CD4-positive, alpha-beta T cell treated with Interleukin-17A for 1 hour (primary cell): ENCODE measurements at places on chromosomes 12 and 14.
A peak's percentile ranks its signal among the peaks of the same experiment; 100 is the strongest.

- DNase-seq, result no peak
Observed at GRCh38 chr14:42090122-42090521, 483.4 kb downstream of the LRFN5 start.

DNA sequence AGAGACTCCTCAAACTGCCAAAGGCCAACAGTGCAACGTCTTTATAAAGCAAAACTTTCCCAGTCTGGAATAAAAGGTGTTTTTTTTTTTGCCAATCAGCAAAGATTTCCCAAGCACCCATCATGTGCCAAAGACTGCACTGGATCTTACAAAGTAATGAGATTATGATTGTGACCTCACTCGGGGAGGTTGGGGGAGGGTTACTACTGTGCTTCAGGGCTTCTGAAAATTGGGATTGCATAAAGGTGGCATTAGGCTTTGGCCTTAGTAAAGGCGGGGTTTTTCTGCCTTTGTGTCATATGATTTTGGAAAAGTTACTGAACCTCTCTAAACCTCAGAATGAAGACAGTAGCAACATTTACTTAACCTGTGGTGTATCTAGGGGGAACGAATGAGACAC lies 233.8 kb downstream of the DACT1 start:
- DNase-seq, result no peak

DNA sequence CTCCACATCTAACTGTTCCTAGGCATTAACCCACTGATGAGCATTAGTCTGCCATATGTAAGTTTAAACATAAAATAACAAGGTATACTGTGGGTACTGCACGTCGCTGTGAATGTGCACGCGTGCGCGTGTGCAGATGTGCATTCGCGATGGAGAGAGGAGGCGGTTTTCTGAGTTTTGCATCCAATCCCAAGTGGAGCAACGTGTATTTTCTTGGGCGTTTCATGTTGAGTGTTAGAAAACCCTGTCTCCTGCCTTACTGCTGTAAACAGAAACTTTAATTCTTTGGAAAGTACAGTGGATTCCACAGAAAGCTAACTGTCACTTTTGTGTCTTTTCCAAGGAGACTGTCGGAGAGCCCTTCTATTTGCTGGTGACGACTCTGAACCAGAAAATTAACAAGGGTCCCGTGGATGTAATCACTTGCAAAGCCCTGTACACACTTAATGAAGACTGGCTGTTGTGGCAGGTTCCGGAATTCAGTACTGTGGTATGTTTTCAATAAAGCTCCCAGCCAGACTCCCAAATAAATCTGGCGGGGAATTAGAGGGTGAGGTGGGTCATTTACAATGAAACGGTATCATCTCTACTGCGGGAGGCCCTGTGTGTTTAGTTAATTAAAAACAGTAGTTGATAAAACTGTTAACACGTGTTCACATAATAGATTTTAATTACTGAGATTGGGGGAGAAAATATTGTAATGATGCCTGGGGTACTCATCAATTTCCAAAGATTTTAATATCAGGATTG lies 116.5 kb downstream of the PLXNC1 start:
- DNase-seq, result no peak

- no peak for DNase-seq
Observed at GRCh38 chr14:65193916-65194590, 91.7 kb upstream of the MAX start.

GRCh38 chr12:92186038-92186470 lies 40.4 kb upstream of the BTG1 start:
- peak; percentile 53 for DNase-seq

GRCh38 chr14:36827861-36828260 lies 166.2 kb downstream of the PAX9 start:
- no peak for DNase-seq

DNA sequence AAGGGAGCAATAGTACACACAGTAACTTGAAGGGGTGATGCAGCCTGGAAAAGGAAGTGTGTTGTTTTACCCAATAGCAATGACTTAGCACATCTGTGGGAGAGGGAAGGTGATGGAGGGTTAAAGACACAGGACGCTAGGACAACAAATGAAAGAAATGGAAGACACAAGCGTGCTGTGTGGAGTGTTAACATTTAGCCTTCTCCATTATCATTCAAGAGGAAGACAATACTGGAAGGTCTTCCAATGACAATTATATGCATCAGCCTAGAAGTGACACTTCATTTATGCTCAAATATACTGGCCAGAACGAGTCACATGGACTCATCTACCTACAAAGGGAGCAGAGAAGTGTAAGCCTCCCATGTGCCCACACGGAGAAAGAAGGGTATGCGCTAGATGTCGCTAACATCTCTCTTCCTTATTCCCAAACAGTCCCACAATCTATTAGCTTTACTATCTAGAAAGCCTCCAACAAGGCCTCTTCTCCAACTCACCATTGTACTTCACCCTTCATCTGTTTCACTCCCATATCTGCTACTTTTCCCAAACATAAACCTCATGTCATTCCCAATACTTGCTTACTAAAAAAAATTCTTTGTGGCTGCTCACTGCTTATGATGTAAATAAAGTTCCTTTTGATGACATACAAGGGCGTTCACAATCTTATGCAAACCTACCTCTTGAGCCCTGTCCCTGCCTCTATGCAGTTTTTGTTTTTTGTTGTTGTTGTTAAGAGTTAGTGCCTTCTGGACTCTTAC lies 20.3 kb downstream of the PPM1H start:
- no peak for DNase-seq

GRCh38 chr14:91272341-91273272 lies 28.1 kb upstream of the GPR68 start:
- no peak for DNase-seq

- DNase-seq, result no peak
Observed at GRCh38 chr14:95703805-95704204, 10.1 kb downstream of the TCL1A start.

DNA sequence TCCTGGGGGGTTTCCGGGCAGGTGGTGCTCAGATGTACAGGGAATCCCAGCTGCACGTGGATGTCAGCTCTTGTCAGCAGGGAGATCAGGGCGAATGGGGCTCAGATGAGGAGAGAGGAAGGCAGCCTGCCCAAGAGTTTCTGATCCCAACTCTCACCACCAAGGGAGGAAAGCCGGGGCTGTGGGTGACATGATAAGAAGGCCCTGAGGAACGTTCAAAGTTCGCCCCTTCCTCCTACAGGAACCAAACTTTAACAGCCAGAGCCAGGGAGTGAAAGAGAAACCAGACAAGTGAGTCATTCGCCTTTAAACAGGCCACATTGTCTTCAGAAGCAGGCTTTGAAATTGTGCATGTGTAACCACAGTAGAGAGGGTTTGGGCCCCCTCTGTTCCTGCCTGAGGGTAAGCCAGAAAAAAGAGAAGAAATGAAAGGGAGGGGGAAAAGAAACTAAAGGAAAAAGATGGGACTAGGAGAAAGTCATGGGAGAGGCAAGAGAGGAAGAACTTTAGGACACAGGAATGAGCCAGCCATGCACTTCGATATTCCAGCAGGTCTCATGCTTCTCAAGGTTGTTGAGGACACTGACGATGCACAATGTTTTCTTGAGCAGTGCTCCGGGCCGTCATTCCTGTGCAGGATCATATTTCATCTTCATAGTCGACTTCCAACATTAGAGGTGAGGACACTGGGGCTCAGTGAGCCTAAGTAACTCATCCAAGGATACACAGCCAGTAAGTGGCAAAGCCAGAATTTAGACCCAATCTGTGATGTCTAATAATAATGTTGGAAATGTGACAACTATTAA lies 691.4 kb upstream of the TBX3 start:
- no peak for DNase-seq
